ENCODE measurements at places on chromosomes 16 and 17.

DNA sequence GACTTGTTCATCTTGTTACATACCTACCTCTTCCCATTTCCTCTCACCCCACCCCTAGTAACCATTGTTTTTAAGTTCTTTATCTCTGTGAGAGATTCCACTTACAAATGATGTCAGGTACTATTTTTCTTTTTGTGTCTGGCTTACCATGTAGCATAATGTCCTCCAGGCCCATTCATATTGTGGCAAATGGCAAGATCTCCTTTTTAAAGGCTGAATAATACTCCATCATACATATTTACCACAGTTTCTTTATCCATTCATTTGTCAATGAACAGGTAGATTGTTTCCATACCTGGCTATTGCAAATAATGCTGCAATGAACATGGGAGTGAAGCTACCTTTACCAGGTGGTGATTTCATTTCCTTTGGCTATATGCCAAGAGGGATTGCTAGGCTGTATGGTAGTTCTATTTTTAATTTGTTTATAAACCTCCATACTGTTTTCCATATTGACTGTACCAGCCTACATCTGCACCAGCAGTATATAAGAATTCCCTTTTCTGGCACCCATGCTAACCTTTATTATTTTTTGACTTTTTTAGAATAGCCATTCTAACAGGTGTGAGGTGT, 53.9 kb downstream of the NSRP1 start:
- DNase-seq = no peak

DNA sequence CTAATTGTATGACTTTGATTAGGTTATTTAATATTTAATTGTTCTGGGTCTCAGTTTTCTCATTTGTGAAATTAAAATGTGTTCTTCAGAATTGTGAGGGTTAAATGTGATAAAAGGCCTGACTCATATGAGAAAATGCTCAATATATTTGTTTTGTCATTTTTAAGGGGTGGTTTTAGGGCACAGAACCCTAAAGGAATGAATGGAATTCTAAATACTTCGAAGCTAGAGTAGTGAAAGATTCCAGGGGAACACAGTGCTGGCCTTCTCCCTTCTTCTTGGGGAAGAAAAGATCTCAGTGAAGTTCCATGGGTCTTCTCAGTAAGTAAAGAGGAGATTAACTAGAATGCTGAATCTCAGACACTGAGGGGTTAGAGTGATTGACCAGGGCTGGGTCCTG, 3.9 kb upstream of the SMPD3 start:
- DNase-seq = no peak

DNA sequence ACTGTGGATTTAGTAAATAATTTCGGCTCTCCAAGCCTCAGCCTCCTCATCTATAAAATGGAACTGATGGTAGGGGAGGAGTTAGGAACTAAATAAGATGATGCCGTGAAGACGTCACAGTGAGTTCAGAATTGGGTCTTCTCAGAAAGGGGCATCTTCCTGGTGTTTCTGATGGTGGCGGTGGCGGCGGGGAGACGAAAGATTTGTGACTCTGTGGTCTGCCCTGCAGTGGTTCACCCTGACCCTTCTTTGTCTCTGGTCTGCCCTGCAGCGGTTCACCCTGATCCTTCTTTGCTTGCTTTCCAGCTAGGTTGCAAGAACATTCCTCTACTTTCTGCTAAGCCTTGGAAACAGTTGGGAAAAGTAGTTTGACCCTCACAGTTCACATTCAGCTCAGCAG, 34.3 kb downstream of the WFDC1 start:
- no peak for DNase-seq

DNA sequence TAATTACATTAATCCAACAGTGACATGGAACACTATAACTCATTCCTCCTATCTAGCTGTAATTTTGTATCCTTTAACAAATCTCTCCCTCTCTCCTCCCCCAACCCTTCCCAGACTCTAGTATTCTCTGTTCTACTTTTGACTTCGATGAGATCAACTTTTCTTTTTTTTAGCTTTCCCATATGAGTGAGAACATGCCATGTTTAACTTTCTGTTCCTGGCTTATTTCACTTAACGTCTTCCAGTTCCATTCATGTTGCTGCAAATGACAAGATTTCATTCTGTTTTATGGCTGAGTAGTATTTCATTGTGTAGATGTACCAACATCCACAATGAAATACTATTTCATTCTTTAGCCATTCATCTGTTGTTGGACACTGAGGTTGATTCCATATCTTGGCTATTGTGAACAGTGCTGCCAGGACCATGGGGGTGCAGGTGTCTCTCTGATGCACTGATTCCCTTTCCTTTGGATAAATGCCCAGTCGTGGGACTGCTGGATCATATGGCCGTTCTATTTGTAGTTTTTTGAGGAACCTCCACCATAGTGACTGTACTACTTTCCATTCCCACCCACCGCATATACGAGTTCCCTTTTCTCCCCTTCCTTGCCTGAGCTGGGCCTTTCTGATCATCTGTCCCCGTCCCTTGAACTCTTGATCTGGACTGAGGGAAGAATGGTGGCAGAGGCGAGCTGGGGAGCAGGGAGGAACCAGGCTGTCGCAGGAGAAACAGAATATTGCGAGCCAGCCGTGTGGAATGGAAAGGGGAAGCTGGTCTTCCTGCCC, 7.7 kb upstream of the CEP295NL start:
- no peak for DNase-seq

DNA sequence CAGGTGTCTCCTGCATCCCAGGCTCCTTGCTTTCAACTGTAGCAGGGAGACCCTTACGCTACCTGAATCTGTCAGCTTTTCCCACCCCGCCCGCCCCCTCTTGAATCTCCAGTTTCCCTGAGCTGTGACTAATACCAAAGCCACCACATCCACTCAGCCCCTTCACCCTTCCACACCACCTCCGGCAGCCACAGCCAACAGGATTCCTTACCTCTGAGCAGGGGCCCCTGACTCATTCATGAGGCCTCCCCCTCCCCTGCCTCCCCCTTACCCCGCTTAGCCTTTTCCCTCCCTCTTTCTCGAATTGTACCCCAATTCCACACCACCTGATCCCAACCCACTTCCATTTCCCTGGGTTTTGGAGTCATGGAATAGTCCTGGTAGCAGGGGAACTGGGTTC, 2.3 kb downstream of the STX1B start:
- peak; percentile 31 for DNase-seq

DNA sequence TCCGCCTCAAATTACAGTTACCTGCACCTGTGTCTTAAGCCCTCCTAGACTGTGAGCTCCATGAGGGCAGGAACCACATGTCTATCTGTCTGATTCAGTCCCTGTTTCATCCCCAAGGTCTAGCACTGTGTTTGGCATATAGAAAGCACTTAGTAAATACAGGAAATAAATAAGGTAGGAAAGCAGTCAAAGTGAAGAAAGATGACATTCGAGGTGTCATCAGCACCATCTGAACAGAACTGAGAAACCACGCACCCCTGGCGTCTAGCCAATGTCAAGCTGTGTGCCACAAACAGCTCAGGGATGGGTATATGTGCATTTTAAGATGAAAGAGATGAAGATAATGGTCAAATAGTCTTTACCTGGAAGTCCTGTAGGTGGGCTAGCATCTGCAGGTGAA, 79.6 kb upstream of the ATP2A3 start:
- no peak for DNase-seq

- DNase-seq = no peak
These were observed 44.6 kb downstream of the GOSR1 start for GRCh38 chr17:30521766-30522165.

GRCh38 chr16:82027629-82028064, 7.4 kb upstream of the HSD17B2 start:
- no peak for DNase-seq

DNA sequence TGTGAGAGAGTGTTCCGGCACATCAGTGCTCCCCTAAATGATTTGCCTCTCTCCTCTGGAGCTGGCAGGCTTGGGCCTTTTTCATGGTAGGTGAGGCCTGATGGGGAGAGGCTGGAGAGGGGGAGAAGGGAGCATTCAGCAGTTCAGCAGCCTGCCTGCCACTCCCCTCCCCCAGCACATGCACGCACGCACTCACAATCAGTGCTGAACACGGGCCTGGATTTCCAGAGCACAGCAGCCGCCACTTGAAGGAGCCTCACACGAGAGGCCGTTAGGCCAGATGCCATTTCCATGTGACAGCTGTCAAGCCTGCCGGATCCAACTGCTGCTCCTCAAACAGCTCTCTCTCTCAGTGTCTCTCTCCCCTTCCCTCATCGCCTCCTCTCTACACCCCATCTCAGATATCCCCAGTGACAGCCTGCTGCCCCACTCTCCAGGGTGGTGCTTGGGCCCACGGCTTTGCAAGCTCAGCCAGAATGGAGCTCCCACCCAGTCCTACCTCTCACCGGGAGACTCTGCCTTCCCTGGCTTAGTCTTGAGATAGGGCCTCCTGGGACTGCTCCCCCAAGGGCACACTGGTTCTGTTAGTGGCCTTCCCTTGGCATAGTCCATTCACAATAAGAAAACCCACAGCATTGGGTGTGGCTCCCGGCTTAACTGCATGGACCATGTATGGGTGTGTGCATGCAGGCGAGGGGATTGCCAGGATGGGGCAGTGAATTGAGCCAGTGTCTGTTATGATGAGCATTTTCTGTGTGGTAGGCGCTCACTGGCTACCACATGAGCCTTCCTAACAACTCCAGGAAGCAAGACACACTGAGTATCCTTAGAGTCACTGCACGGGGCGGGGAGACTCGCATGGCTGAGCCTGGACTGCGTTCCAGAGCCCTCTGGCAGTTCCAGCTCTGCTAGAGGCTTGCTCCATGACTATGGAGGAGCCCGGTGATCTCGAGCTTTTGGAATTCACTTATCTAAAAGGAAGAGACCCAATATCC, 226.2 kb downstream of the CCDC182 start:
- DNase-seq = no peak

DNA sequence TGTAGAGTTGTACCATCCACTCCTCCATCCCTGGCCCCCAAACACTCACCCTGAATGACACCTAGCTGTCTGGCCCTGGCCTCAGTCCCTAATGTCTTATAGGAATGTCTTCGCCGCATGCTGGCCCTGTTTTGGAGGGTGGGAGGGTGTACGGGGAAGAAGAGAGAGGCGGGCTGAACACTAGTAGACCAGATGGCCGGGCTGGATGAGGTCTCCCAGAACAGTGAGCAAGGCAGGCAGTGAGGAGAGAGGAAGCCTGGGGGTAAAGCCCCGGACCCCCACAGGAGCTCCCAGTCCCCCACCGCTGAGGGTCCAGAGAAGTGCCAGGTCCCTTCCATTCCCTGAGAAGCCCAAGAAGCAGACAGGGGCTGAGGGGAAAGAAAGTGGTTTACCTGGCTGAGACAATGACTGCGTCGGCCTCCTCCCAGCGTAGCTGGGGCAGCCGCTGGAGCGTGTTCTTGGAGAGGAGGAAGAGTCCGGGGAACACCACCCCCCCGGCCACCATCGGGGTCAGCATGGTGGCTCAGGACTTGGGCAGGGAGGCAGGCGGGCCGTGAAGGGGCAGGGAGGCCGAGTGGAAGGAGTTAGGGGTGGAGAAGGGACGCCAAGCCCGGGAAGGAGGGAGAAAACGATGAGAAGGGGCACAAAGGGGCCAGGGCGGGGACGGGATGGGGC, 923 bp downstream of the TLCD3B start:
- DNase-seq = no peak

- DNase-seq = no peak
These were observed 5.9 kb upstream of the PIRT start for GRCh38 chr17:10843811-10844210.

DNA sequence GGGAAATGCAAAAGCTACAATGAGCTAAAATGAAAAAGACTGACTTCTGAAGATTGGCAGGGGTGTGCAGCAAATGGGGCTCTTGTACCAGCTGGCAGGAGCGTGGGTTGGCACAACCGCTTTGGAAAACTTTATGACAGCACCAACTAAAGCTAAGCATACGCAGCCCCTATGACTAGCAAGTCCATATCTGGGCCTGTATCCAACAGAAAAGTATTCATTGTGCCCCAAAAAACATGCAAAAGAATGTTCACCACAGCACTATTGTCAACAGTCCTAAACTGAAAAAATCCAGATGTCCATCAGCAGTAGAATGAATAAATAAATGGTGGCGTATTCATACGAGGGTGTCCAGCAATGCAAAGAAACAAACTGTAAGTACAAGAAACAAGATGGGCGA, 22.6 kb upstream of the ITGA3 start:
- no peak for DNase-seq

DNA sequence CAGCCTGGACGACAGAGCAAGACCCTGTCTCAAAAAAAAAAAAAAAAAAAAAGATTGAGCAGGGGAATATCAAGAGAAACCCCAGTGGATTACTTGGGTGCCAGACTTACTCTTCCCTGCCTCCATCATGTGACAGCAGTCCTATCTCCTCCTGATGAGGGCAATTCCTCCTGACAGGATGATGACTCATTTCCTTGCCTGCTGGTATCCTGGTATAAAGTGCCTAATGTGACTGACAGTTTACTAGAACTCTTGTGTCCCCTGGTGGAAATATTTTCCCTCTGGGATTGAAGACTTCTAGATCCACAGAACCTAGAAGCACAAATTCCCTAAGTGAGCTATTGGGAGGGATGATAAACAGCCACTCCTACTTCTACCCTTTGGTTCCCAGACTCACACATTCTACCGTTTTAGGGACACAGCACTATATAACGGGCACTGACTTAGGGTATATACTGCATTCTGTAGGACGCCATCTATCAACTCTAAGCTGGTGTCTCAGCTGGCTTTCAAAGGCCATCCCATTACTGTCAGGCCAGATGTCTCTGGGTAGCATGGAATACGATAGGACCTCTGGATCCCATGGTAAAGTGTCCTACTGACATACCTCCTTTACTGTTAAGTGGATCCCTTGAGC, 114.6 kb upstream of the MED13 start:
- DNase-seq = no peak

GRCh38 chr17:15663691-15664090, 20.4 kb downstream of the TRIM16 start:
- no peak for DNase-seq

DNA sequence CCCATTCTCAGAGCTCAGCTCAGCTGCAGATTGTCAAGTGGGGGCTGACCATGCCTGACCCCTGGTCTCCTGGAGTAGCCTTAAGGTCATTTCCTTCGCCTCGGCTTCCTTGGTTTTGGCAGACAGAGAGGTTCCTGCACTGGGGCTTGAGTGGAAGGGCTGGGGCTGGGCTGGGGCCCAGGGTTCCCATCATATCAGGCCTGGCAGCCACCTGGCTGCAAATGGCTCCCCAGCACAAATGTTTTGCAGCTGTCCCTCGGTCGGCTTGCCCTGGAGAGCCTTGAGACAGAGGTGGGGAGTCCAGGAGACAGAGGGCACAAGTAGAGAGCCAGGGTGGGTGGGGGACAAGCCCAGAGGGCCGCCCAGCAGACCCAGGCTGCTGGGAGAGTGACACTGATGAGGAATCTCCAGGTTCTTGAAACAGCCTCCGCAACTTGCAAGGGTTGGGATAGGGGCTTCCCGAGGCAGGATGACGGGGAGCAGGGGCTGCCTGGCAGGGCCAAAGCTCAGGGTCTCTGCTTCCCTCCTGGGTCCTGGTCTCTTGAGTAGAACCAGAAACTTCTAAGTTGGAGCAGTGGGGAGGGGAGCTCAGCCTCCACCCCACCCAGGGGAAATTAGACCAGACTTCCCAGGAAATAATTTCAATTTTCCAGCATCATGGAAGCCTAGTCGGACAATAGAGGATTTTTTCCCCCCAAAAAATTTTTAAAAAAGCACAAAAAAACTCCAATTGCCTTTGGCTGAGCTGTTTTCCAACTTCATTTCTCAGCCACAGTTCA, 19.3 kb downstream of the IGFBP4 start:
- no peak for DNase-seq

GRCh38 chr17:17853811-17854447, 17.1 kb upstream of the SREBF1 start:
- no peak for DNase-seq

Data from skeletal muscle cell (primary cell).